ENCODE measurements at places on chromosomes 13 and 19.

- DNase-seq: no peak
Observed at GRCh38 chr13:76687467-76687866, 198.7 kb downstream of the KCTD12 start.

GRCh38 chr13:112968910-112969691, at the start of gene MCF2L:
Gene MCF2L (plus strand): TSS chr13:112969214. CDS start chr13:112969380, 166 bp downstream.
- DNase-seq: peak; percentile 15

GRCh38 chr19:31290931-31291590, 58.2 kb downstream of the TSHZ3 start:
- DNase-seq: no peak

- no peak for DNase-seq
Observed at GRCh38 chr13:25186187-25186586, 14.1 kb upstream of the AMER2 start.

GRCh38 chr13:103224804-103225203, 158.6 kb upstream of the SLC10A2 start:
- DNase-seq: no peak

- DNase-seq: no peak
Observed at GRCh38 chr19:1261538-1261797, 7.7 kb upstream of the CIRBP start.

DNA sequence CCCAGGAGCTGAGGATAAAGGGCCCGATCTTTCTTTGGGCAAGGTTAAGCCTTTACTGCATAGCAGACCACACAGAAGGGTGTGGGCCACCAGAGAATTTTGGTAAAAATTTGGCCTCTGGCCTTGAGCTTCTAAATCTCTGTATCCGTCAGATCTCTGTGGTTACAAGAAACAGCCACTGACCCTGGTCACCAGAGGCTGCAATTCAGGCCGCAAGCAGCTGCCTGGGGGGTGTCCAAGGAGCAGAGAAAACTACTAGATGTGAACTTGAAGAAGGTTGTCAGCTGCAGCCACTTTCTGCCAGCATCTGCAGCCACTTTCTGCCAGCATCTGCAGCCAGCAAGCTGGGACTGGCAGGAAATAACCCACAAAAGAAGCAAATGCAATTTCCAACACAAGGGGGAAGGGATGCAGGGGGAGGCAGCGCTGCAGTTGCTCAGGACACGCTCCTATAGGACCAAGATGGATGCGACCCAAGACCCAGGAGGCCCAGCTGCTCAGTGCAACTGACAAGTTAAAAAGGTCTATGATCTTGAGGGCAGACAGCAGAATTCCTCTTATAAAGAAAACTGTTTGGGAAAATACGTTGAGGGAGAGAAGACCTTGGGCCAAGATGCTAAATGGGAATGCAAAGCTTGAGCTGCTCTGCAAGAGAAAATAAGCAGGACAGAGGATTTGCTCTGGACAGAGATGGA, 8.4 kb upstream of the CEACAM19 start:
- no peak for DNase-seq

DNA sequence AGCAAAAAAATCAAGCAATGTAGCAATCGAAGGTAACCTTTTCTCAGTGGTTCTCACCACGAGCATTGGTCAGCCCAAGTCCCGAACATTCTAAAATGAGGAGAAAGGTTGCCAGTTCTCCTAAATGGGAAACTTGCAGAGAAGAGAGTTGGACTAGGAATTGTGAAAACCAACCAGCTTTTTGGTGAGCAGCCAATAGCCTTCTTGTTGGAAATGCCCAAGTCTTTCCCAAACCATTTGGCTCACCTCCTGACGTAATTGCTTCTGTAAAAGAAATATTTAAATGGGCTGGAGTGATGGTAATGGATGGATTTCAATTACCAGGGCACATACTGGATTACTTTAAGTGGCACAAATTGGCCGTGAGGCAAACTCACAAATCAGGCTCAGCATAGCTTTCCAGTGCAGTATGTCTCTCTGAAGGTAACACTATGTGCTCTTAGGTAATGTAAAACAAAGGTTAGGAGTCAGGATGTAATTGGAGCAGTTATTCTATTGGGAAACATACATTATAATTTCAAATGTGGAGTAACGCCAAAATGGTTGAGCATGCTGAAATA, 423.2 kb downstream of the KLF5 start:
- DNase-seq: no peak

GRCh38 chr19:12162513-12162881, 399 bp upstream of the ZNF136 start:
- DNase-seq: no peak

DNA sequence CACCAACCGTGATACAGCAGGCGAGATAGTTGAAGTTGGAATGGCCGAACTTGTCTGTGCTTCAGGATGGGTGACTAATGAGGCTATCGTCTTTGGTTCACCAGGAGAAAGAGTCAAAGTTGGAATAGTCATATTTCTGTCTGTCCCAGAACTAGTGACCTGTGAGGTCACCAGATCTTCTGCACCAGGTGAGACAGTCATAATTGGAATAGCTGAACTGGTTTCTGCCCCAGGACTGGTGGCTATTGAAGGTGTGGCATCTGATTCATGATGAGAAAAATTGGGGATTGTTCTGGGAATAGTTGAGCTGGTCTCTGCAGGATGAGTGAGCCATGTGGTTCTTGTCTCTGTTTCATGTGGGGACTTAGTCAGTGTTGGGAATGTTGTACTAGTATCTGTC, 71.6 kb downstream of the MUC16 start:
- no peak for DNase-seq

GRCh38 chr19:8595651-8596050, 14.9 kb downstream of the ADAMTS10 start:
- no peak for DNase-seq

DNA sequence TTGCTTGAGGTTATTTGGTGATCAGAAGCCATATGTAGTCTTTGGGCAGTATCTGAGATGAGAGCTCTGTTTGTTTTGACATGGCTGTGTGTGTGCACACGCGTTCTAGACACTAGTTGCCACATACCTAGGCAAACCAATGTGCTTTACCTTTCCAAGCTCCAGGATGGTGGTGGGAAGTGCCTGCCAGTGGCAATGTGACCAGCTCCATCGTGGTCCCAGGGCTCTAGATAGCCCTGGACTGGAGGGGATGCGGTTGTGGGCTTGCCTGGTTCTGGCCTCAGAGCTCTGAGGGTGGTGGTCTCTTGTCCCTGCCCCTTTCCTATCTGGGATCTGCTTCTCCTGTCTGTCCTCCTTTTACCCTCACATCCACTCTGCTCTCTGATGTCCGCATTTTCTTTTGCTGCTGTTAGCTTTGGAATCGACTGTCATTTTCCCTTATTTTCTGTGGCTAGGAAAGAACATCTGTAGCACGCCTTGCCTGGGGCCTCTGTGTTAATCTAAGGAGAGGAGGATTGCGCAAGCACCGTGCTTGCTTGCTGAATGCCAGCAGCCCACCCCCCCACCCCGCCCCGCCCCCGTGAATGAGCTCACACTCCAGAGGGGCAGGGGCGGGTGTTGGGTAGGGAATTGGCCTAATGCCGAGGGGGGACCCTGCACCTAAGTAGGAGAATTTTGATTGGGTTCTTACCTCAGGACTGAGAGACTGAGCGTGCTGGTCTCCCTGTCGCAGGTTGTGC, 89.5 kb downstream of the ARHGEF7 start:
- no peak for DNase-seq

DNA sequence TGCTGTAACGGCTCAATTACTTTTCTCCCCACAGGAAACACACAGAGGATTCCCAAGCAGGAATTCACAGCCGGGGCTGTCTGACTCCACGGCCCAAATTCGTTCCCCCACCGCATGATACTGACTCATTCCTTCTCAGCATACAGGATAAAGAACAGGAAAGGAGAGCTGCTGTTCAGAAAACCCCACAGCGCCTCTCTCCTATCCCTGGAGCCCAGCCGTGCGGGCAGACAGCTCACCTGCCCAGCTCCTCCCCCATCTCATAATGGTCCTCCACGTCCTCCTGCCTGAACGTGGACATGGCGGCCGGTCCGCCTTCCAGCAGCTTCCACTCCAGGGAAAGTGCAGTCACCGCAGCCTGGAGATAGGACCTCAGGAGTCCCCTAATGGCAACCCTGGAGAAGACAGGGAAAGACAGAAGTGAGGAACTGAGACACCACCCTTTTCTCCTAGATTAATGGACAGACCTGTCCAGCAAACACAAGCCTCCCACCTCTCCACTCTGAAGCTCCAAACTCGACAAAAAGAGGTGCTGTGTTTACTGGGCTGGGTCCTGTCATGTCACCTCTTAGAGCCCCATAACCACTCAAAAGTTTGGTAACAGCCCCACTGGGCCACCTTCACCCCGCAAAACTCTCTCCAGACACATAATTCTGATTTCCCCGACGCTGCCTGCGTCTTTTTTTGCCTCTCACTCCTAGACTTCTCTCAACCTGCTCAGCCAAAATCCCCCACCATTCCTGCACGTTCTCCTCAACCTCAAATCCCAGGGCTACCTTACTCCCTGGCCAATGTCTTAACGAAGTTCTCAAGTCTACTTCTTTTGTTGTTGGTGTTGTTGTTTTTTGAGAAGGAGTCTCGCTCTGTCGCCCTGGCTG, 1.2 kb downstream of the DAPK3 start:
- no peak for DNase-seq

DNA sequence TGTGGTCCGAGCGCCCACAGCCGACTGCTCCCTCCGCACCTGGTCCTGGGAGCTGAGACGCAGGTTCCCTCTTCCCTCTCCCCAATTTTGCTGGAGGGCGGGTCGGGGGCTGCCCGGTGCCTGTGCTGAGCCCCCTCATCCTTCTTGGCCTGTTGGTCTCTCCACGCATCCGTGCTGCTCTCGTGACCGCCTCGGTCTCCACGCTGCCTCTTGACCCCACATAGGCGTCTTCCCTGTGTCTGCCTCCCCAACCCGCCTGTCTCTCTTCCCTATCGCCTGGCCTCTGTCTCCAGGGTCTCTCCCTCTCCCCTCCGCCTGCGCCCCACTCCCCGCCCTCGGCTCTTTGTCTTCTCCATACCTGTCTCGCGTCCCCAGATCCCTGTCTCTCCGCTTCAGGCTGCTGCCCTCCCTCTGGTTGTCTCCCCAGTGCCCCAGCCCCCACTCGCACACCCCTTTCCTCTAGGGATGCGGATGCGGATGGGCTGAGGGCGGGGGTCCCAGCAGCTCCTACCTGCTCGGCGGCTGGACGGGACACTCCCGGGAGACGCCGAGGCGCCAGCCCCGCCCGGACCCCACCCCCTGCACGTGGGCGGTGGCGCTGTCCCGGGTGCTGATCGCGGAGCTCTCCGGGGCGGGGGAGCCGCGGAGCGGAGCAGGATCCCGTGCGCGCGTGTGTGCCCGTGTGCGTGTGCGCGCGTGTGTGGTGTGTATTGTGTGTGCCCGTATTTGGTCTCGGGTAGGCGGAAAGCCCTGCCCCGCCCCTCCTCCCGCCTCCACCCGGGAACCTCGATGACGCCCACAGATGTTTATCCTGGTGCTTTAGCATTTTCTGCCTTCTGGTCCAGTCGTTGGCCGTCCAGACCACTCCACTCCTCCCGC, at the start of gene SYT5:
TSS of gene SYT5 (minus strand) at position 684 of the 879 bp plus-strand sequence. CDS start 1,248 bp downstream, outside the sequence.
- peak; percentile 42 for DNase-seq

DNA sequence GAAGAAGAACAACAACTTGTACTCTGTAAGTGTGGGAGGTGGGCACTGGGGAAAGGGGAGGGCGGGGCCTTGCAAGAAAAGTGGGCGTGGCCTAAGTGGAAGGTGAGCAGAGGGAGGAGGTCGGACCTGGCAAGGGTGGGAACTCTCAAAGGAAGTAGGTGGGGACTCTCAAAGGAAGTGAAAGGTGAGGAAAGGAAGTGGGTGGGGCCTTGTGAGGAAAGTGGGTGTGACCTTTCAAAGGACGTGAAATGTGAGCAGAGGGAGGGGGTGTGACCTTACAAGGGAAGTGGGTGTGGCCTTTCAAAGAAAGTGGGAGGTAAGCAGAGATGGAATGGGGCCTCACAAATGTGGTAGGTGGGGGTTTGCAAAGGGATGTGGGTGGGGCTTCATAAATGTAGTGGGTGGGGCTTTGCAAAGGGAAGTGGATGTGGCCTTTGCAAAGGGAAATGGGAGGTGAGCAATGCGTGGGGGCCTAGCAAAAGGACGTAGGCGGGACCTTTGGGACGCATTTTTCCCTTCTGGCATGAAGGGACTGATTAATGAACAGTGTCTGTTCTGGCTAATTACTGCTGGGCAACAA, 25.9 kb downstream of the ACSBG2 start:
- peak; percentile 25 for DNase-seq

DNA sequence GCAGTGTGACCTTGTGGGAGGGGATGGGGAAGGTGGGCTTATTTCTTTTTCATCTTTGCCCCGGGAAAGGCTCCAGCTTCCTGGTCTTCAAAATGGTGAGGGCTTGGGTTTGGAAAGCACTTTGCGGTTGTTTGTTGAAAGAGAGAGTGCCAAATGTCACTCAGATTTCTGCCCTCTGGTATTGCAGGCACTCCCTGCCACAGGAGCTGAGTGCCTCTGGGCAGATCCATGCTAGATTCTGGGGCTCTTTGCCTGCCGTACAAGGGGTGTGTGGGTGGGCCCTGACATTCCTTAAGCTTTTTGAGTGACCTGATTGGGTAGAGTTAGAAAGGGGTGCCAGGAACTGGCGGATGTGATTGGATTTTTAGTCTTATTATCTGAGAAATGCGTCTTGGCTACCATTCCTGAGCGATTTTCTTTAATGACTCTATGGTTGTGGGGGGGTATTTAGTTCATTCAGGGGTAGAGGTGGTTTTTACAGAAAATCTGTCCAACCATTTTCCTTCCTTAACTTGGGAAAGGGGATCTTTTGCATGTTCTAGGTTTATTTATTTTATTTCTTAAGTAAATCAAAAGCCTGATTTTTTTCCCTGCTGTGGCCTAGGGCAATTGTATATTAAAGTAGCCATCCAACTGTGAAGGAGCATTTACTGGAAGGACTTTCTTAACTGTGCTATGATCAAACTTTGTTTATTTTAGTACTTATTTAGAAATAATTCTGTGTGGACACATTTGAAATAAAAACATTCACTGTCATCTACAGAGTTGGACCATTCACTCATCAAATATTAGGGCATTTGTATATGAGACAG, 3.2 kb downstream of the ARHGAP35 start:
- no peak for DNase-seq

DNA sequence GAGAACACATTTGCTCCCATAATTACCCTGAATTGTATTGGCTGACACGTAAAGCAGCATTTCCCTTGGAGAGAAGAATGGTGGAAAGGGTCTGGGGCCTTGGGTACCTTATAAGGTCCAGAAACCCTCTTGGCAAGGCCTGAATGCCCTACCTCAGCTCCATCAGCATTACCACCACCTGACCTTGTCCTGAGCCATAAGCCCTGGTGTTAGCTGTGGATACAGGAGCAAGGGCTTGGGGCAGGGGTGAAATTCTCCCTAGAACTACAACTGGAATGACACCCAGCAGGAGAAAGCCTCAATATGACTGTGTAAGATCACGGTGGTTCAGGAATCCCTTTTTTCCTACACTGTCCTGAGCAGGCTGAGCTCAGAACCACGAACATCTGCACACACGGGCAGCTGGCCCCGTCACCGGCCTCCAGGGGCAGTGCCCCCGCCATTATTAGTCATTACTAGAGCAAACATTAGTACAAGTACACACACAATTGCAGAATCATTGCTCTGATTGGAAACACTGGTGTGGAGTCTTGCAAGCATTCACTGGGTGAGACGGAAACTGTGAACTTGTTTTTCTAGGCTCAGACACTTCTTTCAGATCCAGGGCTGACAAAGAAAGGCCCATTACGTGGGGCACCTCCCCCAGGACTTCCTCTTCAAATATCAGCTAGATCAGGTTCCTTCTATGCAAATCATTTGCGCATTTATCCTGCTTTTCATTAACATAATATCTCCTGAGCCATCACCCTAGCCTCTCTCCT, 26.8 kb upstream of the MTIF3 start:
- DNase-seq: no peak

Measured in activated CD8-positive, alpha-beta memory T cell treated with anti-CD3 and anti-CD28 coated beads for 48 hours (primary cell).